ENCODE measurements at places on chromosomes 5 and 9.

DNA sequence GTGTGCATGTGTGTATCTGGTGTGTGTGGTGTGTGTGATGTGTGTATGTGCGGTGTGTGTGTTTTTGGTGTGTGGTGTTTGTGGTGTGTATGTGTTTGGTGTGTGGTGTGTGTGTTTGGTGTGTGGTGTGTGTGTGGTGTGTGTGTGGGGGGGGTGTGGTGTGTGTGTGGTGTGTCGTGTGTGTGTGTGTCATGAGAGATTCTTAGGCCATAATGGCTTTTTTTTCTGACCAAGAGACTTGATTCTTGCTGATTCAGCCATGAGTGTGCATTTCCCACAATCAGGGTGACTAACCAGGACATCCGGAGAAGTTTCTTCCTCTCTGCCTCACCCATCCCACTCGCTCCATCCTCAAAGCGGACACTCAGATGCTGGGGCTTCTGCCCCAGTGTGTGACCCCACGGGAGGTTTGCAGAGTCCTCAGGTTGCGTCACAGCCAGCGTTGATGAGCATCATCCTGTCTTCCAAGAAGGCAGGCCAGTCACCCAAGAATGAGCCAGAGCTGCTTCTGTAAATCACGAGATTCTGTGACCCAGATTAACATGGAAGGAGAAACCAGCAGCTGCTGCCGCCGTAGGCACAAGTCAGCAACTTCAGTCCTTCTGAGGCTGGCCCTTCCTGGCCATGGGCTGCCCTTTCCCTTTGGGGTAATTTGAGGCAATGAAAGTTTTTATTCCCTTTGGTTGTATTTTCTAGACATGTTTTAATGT lies 12.5 kb upstream of the CTSL start:
- no peak for DNase-seq

DNA sequence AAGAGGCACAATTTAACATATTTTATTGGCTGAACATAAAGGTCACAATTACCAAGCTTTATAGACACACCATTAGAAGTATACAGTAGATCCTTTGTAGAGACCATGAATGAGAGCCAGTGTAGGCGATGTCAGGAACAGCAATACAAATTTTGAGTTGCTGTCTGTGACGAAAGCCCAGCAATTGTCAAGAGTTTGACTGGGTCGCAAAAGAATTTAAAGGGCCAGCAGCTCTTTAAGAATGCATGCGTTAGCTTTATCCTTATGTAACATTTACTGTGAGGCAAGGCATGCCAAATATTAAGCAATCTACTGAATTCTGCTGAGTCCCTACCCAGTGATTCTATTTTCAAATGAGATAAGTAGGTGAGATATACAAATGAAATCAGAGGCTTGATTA lies 236.9 kb downstream of the ARRDC3 start:
- DNase-seq = no peak

DNA sequence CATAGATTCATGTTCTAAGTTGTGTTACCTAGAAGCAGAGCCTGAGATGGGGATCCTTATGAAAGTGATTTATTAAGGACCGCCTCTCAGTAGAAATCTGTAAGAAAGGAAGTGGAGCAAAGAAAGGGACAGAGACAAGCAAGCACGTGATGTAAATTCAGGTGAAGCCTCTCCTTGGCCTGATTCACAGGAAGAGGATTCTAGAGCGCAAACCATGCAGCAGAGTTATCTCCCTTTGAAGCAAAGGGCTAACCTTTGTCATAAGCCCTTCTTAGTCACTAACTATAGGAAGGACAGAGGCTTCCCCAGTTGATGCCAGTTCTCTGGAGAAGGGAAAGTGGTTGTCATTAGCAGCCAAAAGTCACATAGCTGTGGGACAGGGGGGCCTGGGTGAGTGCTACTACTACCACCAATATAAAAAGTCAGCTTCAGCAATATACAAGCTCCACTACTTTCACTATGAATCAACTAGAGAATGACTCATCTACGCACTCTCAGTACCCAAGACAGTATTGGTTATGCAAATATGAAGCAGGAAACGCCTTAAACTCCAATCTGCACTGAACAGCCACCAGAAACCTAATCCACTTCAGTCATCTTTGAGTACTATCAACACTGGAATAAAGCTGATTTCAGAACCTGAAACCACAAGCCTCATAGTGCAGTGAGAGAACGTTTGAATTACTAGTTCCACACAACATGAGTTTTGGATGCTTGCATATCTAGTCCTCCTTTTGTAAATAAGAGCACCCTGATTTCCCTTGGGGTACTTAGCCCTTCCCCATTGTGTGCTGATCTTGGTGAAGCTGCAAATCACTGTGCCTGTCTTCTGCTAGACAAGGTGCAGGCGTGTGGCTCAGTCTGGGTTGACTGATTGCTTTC lies 162.7 kb downstream of the ZNF608 start:
- no peak for DNase-seq

- DNase-seq = no peak
Observed at GRCh38 chr5:108660291-108660690, 87.4 kb upstream of the FER start.

- DNase-seq = no peak
Observed at GRCh38 chr5:100840789-100841188, 62.3 kb downstream of the ST8SIA4 start.

- no peak for DNase-seq
Observed at GRCh38 chr5:146647656-146648199, 131.7 kb upstream of the GPR151 start.

DNA sequence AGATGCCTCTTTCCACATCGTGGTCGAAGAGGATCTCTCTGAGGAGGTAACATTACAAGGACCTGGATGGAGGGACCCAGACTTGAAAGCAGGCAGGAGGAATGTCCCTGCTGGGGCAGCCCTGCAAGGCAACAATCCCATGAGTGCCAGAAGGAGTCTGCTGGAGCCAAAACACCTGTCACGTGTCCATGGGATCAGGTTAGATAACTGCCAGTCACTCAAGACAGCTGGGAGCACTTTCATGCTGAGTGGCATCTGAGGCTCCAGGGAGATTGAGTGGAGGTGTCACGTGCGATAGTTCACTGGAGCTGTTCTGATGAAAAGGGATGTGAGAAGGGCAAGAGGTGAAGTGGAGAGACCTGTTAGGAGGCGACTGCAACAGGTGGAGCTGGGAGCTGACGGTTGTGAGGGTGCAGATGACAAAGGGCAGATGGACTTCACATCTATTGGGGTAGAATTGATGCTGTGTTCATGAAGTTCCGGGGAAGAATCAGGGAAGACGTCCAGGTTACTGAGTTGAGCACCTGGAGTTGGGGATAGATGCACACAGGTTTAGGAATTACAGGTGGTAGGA lies 68.4 kb downstream of the ICE1 start:
- no peak for DNase-seq

DNA sequence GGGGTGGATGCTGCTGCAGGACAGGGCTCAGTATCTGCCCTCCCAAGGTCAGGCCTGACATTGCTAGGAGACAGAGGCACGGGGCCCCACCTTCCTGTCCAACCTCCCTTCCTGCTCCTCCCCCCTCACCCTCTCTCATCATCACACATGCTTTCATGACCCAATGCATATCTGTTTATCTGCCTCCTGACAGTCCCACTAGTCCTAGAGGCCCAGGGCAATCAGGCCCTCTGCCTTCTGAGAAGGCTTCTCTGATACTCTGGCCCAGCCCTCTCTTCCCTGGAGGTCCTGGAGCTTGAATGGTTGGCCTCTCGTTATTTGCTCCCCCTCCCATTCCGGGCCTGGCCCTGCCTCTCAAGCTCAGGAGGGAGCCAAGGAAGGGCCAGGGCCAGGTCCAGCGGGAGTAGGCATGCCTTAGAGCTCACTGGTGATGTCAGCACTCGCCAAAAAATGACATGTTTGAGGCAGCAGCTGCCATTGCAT lies 90.6 kb upstream of the SAP30L start:
- no peak for DNase-seq

DNA sequence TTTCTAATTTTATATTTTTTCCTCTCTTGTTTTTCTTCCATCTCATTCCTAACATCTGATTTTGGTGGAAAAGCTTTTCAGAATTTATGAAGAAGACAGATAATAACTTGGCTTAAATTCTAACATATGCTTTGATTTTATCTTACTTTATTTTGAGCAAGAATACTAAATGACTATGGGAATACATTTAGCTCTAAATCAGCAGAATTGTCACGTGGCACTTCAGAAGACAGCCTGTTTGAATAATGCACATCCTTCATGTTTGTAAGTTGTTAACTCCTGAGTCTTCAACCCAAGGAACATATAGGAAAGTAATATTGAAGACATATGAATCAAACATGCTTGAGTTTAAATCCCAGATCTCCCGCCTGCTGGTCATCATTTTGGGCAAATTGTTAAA lies 90.3 kb downstream of the NTRK2 start:
- no peak for DNase-seq

DNA sequence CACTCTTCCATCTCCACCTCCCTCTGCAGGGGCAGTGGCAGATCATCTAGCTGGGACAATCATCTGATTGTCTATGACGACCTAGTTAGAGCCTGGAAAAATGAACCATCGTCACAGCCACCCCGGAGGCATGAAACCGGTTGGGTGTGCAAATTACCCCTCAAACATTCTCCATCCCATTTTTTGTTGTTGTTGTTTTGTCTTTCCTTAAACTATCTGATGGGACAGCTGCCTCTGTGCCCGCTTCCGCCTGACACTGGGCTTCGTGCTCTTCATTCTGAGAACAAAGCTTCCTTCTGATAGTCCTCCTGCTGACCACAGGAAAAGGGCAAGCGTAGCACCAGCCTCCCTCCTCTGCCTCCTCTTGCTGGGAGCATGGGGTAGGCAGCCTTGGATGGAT lies 7.0 kb upstream of the NDST1 start:
- DNase-seq = no peak

DNA sequence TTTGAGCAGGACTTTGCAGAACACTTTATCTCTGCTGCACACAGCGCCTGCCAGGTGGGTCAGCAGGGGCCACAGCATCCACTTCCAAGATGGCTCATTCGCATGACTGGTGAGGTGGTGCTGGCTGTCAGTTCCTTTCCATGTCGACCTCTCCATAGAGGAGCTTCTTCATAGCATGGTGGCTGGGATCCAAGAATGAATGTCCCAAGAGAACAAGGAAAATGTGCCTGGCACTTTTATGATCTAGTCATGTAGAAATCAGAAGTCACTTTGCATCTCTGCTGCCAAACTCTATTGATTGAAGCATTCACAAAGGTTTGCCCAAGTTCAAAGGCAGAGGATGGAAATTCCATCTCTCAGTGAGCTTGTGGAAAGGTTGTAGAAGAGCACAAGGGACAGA lies 85.0 kb downstream of the GALNT10 start:
- DNase-seq = no peak

- no peak for DNase-seq
Observed at GRCh38 chr9:89243296-89244061, 64.9 kb upstream of the SHC3 start.

- no peak for DNase-seq
Observed at GRCh38 chr5:158026304-158027031, 167.5 kb upstream of the CLINT1 start.

DNA sequence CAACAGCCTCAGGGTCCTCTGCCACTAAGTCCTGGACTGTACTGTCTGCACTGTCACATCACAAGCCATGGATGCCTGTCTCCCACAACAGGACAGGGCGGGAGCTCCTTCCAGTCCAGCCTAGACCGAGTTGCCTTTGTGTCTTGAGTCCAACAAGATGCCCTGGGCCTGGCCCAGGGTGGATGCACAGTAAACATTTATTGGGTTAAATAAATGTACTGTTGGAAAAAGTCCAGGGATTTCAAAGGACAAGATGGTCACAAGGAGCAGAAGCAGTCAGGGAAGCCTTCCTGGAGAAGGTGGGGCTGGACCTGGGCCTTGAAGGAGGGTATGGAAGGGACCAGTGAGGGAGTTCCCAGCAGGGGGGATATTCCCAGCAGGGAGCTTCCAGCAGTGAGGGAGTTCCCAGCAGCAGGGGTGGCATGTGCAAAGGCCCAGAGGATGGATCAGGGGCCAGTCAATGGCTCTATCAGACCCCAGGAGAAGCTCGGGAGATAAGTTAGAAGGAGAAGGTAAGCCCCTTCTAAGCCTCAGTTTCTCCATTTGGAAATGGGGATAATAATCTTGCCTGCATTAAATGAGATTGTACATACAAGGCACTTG lies 72.7 kb upstream of the NEURL1B start:
- DNase-seq = no peak

GRCh38 chr9:21096172-21096900 lies 18.6 kb upstream of the IFNB1 start:
- no peak for DNase-seq

GRCh38 chr9:123923884-123924283 lies 6.0 kb downstream of the DENND1A start:
- no peak for DNase-seq
